Chondrocyte (in vitro differentiated cells): ENCODE measurements at places on chromosomes 16 and 17. TPM values are rescaled to one million over a fixed set of nuclear protein-coding genes. Genes with fewer than 3 reads are reported as not detected.

The EFNB3 gene
- total RNA-seq, result 4.1 to 6.5 TPM (median 6.4 TPM) in 3 replicates

The ASPHD1 gene
- 2.4 to 3.2 TPM (median 2.9 TPM) in 3 replicates for total RNA-seq

The P2RX1 gene
- total RNA-seq, result not detected in 3 replicates

The GRB7 gene
- 0.46 to 0.68 TPM in 2 of 3 replicates, not detected in the other for total RNA-seq

DNA sequence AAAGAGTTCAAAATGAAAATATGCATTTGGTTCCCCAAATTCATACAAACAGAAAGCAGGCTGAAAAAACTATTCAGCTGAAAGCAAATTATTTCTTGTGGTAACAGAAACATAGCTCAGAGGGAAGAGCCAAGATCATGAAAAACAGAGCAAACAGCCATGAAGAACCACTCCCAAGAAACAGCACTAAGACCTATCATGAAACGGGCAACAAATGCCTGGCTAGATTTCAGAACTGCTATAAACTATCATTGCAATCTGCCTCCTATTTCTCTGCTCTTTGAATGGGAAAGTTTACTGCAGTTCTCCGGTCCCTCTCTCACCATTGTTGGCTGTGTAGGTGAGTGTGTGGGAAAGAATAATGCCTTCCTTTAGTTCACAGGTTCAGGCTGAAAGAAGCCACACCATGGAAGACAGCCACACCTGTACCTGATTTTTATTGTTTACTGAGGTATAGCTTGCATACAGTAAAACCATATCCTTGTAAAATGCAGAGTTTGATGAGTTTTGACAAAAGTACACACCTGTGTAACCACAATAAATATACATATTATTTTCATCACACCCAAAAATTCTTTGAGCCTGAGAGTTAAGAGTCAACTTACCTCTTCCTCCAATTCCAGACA lies 48.2 kb downstream of the CEP112 start:
- DNase-seq, result no peak

DNA sequence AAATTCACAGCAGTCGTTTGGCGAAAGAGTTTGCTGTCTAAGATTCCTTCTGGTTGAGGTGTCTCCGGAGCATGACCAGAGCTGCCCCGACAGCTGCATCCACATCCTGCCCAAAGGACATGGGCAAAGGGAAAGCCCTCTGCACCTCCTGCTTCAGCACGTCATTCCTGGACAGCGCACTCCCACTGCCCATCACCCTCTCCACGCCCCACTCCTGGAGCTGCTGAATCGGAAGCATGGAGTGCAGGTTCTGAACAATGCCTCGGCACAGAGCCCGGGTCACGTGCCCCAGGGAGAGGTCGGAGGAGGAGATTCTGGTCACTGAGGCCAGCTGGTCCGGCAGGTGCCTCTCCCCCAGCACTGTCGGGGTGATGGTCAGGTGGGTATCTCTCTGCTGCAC lies 1.3 kb upstream of the TRPV1 start:
- DNase-seq, result no peak

DNA sequence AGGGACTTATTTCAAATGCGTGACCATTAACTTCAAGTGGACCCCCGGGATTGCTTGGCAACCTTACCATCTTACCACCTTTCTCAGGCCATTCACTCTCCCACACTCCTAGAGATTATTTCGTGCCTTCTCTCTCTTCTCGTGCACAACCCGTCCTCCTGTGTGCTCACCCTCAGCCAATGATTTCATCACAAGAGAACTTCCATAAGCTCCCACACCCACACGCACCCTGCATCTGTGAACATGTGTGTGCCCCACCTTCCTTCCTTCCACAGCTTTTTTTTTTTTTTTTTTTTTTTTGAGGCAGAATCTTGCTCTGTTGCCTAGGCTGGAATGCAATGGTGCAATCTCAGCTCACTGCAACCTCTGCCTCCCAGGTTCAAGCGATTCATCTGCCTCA lies 27.4 kb upstream of the CDH3 start:
- no peak for DNase-seq

DNA sequence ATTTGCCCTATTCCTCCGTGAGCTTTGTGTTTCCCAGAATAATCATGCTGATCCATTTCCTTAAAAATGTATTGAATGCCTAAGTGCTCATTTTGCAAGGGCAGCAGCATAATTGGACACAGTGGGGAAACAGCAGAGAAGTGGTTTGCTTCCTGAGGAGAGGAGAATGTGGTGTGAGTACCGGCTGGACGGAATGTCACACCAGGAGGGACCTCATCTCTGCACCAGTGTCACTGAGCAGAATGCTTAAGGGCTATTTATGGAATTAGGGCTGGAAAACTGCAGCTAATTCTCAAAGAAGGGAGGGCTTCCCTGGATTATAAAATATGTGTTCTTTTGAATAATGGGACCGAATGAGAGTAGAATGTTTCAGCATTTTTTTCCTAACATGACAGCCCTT lies 1100.6 kb upstream of the RBFOX1 start:
- no peak for DNase-seq

DNA sequence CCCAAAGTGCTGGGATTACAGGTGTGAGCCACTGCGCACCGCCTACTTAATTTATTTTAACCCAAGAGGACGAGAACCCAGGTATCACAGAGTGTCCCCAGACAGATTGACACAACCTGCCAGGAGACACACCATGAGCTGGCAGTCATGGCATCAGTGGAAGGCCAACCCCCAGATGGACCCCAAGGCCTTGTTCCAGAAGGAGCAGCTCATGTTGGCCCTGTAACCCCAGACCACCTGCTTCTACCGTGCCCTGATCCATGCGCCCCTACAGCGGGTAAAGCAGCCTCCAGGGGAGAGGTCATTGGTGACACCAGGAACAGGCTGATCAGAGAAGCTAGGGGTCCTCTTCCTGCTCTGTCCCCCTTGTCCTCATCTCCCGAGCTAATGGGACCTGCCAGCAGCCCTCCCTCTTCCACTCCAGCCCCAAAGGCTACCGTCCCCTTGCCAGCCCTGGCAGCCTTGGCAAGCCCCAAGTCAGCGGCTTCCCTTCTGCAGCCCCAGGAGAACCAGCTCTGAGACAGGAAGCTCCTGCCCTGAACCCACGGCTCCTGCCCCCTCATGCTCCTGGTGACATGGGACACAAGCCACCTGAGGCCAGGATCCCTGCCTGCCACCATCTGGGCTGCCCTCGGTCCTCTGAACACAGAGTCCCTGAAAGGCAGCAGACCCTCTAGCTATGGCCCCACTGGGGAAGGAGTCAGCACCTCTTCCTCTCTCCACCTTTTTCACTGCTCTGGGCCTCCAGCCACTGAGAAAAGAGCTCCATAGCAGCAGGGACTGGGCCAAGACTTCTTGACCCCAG lies 6.3 kb downstream of the SULT1A1 start:
- peak; percentile 66 for DNase-seq

DNA sequence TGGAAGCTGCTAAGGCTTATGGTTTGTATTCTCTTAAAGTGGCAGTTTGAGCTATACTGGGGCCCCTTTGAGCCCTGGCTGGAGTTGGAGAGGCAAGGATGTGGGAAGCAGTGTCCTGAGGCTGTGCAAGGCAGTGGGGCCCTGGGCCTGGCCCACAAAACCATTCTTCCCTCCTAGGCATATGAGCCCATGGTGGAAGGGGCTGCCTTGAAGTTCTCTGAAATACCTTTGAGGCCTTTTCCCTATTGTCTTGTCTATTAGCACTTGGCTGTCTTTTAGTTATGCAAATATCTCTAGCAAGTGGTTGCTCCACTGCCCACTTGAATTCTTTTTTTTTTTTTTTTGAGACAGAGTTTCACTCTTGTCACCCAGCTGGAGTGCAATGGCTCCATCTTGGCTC lies 119.2 kb downstream of the PCTP start:
- no peak for DNase-seq

- no peak for DNase-seq
These were observed 182.7 kb downstream of the RPTOR start for GRCh38 chr17:80727409-80727755.

GRCh38 chr16:81429045-81429521 lies 15.5 kb upstream of the CMIP start:
- no peak for DNase-seq

GRCh38 chr16:86244158-86244557 lies 266.2 kb upstream of the FOXF1 start:
- DNase-seq, result no peak

DNA sequence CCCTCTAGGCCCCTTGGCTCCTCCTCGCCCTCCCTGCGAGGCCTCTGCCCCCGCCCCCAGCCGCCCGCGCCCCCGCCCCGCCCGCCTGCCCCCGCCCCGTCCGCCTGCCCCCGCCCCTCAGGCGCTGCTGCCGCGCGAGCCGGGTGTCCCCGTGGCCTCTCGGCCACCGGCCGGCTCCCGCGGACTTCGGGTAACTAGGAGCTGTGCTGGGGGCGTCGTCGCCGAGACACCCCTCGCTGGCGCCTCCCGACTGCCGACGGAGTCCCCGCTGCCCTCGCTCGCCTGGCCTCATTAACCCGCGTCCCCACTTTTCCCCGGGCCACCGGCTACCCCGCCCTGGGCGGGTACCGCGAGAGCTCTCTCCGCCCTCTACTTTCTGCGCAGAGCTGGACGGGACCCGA lies at the start of gene TLCD1:
Gene TLCD1 (minus strand): TSS at position 8 of the 401 bp plus-strand sequence. CDS start 136 bp downstream, outside the sequence.
- DNase-seq, result no peak

GRCh38 chr17:32976605-32977004 lies 15.0 kb upstream of the SPACA3 start:
- DNase-seq, result no peak
